ENCODE measurements at places on chromosomes 11 and 22. TPM values are rescaled to one million over a fixed set of nuclear protein-coding genes. Genes with fewer than 3 reads are reported as not detected.

The POU2AF2 gene
- total RNA-seq, result not detected

The DTX4 gene
- total RNA-seq, result 10.8 TPM

The LRRC10B gene
- total RNA-seq, result not detected

The OR10G8 gene
- not detected for total RNA-seq

The PITPNM1 gene
- total RNA-seq, result 6.4 TPM

The CHCHD10 gene
- total RNA-seq, result 5.6 TPM

The ZNRF3 gene
- 6.9 TPM for total RNA-seq

- no peak for DNase-seq
Measured at GRCh38 chr11:118621784-118622375, 14.5 kb downstream of the PHLDB1 start.

- DNase-seq, result no peak
Measured at GRCh38 chr22:29479417-29480261, at the start of gene NEFH. TSS of gene NEFH (plus strand) at chr22:29480218. CDS start at chr22:29480263, 45 bp downstream.

- no peak for DNase-seq
Measured at GRCh38 chr11:2886936-2887335, 1.4 kb upstream of the CDKN1C start.

GRCh38 chr11:8219257-8220021 lies 44.2 kb downstream of the LMO1 start:
- no peak for DNase-seq

DNA sequence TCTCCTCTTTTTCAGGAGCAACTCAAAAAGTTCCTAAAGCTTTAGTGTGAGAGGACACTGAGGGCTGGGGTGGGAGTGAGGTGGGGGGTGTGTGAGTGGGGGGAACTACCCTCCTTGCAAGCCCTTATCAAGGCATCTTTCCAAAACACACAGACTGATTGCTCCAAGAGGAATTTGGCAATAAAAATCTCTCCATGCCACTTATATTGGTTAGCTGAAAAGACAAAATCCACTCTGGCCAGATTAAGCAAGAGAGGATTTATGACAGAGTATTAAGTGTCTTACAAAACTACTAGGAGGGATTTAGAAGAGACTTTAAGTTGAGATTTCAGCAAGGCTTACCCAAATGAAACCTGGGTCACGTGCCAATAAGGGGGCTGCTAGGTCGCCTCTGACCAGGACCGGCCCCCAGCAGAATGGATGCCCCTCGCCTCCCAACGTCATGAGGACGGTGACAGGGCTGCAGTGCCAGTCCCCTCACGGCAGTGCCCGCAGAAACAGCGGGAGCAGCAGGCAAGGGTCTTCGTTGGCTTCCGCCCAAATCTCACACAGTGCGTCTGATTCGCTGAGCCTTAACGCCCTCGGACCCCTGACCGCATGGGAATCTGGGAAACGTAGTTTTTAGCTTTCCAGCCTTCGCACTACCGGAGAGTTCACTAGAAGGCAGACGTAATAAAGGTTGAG lies 22.1 kb upstream of the CTR9 start:
- DNase-seq, result no peak

DNA sequence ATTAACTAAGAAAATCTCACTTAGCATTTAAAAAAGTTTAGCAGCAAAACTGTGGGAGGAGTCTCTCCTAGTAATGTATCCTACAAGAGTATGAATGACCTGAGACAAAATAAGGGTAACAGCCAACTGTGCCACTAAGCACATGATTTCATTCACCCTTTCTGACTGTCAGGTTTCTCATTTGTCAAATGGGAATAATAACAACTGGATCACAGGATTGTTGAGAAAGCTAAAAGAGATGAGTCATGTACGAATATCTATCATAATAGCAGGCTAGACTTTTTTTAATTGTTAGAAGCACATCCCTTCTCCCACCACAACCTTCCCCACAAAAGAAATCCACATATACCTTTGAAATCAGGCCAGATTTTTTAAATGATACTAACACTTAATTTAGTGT lies 39.5 kb downstream of the MTMR2 start:
- DNase-seq, result no peak

GRCh38 chr11:122337241-122337640 lies 221.2 kb upstream of the BLID start:
- no peak for DNase-seq

- DNase-seq, result no peak
Measured at GRCh38 chr11:64716473-64717267, 6.3 kb downstream of the NRXN2 start.
